ENCODE measurements at places on chromosomes 5 and 9.

GRCh38 chr9:127277770-127278169 lies 13.2 kb downstream of the GARNL3 start:
- DNase-seq, result no peak

DNA sequence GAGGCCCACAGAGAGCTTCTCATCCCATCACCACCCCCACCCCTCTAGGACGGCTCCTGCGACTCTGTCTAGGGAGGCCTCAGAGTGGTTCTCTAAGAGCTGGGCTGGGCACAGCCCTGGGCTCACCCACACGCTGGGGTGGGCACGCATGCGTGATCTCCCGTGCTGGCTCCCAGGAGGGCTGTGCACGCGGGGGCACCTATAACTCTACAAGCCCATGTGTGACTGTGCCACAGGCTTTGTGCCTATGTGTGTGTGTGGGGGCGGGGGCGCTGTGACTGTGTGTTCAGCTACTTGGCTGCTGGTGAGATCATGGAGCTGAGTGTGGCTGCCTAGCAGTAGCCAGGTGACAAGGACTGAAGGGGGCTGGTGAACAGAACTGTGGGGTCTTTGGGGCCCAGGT lies 32.2 kb downstream of the NDUFA8 start:
- no peak for DNase-seq

DNA sequence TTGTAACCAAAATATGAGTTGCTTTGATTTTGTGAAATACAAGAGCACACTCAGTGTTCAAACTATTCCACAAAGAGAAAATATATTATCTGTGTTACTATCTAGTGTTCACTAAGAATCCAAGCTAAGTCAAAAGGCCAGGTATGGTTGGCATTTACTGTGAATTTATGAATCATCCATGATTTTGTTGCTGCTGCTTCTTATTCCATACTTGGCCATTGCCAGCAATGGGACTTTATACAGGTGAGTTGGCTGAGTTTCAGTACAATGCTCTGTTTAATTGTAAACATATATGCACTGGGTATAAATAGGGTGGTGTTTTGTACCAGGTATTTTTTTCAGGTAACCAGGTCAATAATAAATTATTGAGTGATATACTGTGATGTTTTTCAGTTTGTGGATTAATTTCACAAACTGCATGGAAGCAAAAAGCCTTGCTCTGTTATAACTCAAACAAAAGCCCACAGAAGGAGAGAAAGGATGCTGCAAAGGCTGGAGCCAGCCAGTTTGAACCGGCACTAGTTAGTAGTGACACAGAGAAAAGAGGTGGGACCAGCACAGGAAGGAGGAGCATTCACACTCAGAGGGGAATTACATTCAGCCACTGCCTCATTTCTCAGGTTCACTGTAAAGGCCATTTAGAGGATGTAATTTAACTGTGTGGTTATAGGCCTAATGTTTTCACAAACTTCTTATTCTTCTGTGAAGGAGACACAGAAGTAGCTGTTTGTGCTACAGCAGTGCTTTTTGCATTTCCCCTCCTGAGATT lies 381.8 kb downstream of the ADGRV1 start:
- DNase-seq, result no peak

- no peak for DNase-seq
Measured at GRCh38 chr9:79196606-79197005, 375.2 kb upstream of the TLE4 start.

DNA sequence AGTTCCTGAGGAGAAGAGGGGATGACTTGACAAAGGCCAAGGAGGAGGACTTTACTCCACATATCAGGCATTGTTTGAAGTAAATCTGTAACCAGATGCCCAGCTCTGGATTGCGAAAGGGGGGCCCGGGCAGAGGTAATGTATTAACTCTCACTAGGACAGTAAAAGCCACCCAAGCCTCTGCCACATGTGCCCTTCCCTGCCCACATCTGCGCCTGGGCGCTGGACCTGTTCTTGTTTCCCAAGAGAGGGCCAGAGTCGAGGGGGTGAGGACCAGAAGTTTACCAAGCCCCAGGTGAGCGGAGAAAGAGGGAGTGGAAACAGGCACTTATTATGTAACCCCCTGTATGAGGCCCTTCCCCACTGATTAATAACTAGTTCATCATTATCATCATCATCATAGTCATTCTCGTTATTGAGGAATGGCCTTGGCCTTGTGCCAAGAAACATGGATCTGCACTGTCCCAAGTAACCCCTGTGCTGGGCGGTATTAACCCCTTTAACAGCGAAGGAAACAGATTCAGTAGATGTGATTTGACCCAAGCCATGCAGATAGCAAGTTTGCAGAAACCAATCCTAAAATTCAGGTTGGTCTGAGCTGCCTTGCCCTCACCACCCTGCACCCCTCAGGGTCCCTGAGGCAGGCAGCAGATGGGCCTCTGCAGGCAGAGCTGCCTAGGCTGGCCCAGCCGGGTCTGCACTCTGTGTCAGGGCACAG lies at the start of gene SLC23A1:
SLC23A1 (minus strand) TSS at position 23 of the 718 bp plus-strand sequence. CDS start 44 bp downstream, outside the sequence.
- no peak for DNase-seq

GRCh38 chr5:75523275-75523674 lies 11.6 kb downstream of the POLK start:
- DNase-seq, result no peak

- no peak for DNase-seq
Measured at GRCh38 chr5:158055111-158055501, 196.2 kb upstream of the CLINT1 start.

- DNase-seq, result no peak
Measured at GRCh38 chr5:116626272-116626723, 51.7 kb upstream of the SEMA6A start.

Data from SW 1271 (cell line).